ENCODE measurements at places on chromosomes 11 and 22.

DNA sequence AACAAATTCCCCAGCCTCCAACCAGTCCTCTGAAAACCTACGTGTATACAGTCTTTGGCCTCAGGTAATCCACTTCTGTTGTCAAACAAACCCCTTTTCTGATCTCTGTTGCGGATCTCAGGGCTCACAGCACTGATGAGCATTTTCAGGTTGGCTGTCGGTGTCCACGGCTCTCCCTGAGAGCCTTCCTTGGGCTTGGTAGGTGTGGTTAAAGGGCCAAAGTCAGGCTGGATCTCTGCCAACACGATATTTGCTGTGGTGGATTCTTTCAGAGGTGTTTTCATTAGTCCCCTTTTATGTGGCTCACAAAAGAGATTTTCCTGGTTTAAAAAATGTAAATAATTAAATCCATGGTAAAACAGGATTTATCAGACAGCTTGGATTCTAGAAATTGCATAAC, 2.9 kb downstream of the E2F8 start:
- no peak for DNase-seq

DNA sequence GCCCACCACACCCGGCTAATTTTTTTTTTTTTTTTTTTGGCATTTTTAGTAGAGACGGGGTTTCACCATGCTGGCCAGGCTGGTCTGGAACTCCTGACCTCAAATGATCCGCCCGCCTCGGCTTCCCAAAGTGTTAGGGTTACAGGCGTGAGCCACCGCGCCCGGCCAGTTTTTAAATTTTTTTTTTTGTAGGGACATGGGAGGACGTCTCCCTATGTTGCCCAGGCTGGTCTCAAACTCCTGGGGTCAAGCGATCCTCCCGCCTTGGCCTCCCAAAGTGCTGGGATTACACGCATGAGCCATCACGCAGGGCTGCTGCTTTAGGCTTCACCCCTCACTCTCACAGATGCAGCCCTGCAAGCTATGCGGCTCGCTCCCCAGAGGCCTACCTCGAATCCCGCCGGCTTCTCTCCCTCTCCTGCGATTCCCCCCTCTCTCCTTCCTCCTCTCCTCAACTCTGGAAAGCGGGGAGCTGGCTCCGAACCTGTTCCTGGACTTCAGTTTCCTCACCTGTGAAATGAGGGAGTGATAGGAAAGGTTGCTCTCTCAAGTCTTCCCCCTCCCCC, 926 bp downstream of the CCDC157 start:
- DNase-seq = no peak

GRCh38 chr11:2777386-2777785, 77.6 kb upstream of the KCNQ1OT1 start:
- no peak for DNase-seq

DNA sequence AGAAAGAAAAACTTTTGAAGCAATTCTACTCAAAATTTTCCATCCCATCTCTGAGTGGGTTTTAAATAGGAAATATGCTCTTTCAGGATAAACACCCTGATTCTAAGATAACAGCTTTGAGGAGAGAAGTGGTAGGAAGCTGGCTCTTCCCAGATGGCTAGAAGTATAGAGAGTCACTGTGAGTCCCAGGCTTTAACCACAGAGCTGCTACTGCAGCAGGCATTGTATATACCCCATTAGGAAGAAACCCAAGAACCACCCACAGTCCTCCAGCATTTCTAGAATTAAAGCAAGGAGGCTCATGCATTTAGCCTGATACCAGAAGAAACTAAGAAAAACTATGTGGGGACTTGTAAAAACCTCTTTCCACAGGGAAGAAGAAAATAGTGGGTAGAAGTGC, 1405.6 kb upstream of the TENM4 start:
- no peak for DNase-seq
